ENCODE measurements at places on chromosomes 11 and 22.

DNA sequence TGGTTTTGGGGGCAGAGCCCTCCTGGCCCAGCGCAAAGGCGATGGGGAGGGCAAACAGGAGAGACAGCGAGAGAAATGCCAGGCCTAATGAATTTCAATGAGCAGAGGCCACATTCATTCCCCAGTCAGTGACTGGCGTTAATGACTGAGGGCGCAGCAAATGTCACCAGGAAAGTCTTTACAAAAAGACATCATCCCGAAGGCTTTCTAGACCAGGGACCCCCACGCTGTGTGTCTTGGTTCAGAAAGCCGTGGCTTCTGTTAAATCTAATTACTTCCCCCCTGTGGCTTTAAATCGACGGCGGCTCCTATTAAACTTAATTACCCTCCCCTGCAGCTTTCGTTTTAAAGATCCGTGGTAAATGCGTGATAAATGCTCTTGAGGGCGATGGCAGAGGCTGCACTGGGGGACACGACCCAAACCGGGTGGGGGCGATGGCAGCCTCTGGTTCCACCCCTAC, 1.6 kb upstream of the FGF19 start:
- no peak for DNase-seq

DNA sequence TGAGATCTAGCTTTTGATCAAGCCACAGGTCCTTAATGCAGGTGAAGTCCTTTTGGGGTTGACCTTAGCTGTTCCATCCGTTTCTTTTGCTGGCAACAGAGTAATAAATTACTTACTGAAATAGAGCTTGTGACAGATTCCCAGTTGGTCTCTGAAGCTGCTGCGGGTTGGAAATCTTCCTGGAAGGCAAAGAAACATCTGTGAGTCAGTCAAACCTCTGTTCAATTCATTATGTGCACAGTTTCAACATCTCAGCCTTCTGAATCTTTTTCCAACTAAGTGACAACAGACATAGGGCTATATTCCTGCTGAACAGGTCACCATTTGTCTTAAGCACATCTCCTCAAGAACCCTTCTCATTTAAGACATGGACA, 88.9 kb upstream of the DDI1 start:
- no peak for DNase-seq

- no peak for DNase-seq
Observed at GRCh38 chr11:132022285-132022684, 651.9 kb downstream of the NTM start.

GRCh38 chr22:19776433-19777031, 16.0 kb downstream of the TBX1 start:
- no peak for DNase-seq

Data from activated gamma-delta T cell treated with Interleukin-2 at 50 U/mL for 16 hours (primary cell).